ENCODE measurements at places on chromosomes 2 and 18.

DNA sequence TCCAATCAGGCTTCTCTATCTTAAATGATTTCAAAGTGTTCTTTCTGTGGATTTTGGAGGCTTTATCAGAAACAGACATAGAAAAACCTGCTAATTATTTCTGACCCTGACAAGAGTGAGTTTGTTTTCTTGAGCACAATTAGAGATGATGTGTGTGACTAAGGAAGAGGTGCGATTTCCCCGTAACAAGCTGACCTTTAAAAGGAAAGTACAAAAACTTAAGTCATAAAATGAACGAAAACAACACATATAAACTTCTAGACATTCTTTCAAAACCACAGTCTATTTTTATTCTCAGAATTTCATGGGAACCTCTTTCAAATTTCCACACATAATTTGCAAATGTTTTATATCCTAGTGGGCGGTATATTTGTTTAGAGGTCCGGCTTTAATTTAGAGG, 604.8 kb downstream of the CPS1 start:
- DNase-seq: no peak

DNA sequence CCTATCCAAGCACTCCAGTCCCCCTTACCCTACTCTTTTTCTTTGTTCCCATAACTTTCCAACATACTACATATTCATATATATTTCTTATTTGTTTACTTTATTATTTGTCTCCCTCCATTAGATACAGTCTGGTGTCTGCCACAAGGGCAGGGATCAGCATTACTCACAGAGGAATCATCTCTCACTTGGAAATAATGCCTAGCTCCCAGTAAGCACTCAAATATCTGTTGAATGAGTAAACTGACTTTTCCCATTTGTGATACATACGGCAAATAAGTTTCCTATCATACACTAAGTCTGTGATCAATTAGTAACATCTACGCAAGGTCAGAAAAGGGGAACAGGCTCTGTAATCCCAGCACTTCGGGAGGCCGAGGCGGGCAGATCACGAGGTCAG, 18.7 kb downstream of the C1D start:
- no peak for DNase-seq

GRCh38 chr18:3879836-3880120, 429.8 kb downstream of the TGIF1 start:
- no peak for DNase-seq

GRCh38 chr2:28577791-28578680, 82.2 kb downstream of the PLB1 start:
- no peak for DNase-seq

DNA sequence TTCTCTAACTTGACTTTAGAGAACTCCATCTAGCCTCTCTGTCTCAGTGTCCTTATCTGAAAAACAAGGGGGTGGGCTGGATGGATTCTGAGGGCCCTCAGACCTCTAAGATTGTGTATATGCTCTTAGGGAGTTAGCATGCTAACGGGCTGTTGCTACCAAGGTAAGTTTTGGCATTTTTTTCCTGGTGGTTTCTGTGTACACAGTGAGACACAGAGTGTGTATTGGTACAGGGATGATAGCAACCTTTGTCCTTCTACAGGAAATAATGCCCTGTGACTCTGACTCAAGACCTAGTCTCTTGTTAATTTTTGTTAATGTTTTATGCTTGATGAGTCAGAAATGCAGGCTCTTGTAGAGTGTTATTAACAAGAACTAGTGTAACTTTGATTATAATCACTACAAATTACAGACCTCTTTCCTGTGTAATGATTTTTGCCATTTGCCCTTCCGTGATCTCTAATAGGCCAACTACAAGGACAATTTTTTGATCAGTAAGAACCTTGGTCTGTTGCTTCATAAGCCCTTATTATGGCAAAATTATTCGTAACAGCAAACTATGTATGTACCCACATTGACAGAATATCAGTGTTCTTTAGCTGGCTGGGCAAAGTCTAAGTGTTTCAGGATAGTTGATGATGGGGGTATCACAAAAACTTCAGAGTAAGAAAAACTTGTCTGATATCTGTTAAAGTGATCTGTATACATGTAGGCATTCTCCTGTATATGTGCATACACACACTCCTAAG, 89.7 kb downstream of the SPTBN1 start:
- no peak for DNase-seq

DNA sequence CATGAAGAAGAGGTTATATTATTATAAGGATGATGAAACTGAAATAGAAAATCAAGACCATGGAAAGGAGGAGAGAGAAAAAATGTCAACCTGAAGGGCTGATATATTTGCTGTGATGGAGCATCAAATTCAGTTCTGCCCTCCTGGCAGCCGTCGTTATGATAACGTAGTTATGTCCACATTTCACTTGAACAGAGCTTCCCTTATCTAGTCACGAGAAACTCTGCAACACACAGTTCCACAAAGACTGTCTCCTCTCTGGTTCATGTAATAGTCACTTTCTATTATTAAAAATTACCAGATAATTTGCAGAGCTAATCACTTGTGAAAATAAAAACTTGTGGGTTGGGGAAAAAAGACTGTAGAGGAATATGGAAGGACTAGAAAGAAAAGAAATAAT, 19.5 kb upstream of the RBMS1 start:
- no peak for DNase-seq

DNA sequence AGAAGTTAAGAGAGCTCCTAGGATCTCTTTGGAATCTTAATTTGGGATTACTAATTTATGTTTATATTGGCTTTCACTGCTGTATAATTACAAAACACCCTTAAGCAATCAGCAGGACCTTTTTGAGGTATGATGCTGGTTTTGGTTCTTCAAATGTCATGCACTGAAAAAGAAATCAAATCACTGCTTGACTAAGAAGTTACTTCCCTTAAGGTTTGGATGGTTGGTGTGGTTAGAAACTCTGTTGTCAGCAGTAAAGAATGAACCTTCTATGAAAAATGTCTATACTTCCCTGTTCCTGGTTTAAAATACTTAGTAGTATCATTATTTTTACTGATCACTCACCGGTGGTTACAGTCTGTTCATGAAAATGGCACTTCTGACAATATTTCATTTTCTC, 5.5 kb downstream of the COLEC12 start:
- no peak for DNase-seq

DNA sequence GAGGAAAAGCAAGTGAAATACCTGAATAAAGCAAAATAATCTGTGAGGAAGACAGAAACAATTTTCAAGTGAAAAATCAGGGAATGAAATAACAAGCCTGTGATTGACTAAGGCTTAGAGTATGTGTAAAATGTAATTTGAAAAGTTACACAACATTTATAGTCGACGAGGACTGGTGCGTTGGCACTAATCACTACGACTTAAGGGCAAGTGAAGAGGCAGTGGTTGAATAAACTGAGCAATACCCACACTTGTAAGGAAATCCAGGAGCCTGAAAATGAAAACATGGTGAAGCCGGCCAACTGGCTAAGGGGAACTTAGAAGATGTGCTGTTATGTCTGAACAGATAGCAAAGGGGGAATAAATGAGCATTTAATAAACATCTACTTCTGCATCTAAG, 13.4 kb downstream of the DOK1 start:
- no peak for DNase-seq

GRCh38 chr2:106649306-106649705, 162.1 kb downstream of the CD8B2 start:
- DNase-seq: no peak

- no peak for DNase-seq
These were observed 1432.2 kb downstream of the LRP1B start for GRCh38 chr2:140698636-140699035.

DNA sequence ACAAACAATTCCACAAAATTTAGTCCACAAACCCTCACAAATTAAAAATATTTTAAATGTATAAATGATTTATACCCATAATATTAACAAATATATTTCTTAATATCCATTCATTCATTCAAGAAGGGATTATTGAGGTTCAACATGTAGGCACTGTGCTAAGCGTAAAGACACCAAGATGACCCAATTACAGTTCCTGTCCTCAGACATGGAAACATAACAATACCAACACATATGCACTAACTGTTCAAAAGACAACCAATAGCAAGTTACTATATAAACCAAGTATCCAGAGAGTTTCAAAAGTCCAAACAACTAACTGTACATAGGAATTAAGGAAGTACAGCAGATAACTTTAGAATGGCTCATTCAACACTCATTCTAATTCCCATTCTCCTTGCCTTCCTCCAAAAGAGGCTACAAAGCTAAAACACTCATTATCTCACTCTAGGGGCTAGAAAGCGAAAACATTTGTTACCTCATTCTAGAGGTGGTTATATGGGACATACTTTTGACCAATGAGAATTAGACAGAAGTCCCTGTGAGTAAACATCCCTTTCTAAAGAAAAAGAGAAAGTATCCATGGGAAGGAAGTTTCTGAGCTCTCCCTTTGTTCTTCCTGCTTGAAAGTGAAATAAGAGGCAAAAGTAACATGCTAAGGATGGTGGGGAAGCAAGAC, 292.4 kb downstream of the ZEB2 start:
- no peak for DNase-seq

DNA sequence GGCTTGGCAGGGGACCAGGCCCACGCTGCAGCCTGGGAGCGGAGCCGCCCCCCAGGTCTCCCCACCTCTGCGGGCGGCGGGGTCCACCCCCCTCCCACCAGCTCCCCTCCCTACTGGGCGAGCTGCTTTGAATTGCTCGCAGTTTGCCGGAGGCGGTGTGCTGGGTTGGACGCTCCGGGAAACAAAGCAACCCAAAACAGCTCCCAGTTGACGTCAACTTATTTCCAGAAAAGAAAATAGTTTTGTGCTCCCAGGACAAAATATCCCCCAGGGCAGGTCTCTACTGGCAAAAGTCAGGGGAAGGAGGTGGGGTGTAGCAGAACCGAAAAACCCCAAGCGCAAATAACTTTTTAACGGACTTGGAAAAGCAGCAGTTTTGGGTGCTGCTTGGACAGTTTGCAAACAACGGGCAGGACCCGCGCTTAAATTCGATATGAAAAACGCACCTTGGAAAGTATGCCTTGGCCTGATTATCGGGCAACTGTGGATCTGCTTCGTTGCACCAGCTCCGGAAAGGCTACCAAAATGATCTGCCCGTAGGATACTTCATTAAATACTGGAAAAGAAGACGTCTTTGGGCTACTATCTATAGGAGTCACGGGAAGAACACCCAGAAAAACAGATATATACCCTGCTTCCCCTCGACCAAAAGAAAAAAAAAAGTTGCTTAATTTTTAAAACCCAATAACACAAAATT, 2.8 kb upstream of the KCTD1 start:
- no peak for DNase-seq

GRCh38 chr18:6624271-6624660, 105.2 kb upstream of the ARHGAP28 start:
- DNase-seq: no peak

DNA sequence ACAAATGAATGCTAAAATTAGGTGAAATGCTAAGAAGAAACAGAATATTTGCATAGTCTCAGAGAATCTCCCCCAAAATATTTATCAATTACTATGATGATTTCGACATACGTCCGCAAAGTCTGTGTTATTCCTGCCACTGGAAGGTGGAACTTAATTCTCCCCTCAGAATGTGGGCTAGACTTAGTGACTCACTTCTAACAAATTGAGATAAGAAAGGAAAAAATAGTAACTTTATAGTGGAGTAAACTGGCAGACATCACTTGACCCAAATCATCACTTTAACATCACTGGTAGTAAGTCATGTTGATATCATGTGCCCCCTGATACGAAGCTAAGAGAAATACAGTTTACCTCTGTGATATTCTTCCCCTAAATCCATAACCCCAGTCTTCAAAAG, 23.5 kb downstream of the HADHB start:
- DNase-seq: no peak

GRCh38 chr2:201807452-201807999, 1.2 kb downstream of the CDK15 start:
- DNase-seq: no peak

Data from stimulated activated CD4-positive, alpha-beta T cell treated with anti-CD3 and anti-CD28 coated beads, TNF-alpha, amount 100 ng/mL, for 48 hours (primary cell).